ENCODE measurements at places on chromosomes 3 and 15.

DNA sequence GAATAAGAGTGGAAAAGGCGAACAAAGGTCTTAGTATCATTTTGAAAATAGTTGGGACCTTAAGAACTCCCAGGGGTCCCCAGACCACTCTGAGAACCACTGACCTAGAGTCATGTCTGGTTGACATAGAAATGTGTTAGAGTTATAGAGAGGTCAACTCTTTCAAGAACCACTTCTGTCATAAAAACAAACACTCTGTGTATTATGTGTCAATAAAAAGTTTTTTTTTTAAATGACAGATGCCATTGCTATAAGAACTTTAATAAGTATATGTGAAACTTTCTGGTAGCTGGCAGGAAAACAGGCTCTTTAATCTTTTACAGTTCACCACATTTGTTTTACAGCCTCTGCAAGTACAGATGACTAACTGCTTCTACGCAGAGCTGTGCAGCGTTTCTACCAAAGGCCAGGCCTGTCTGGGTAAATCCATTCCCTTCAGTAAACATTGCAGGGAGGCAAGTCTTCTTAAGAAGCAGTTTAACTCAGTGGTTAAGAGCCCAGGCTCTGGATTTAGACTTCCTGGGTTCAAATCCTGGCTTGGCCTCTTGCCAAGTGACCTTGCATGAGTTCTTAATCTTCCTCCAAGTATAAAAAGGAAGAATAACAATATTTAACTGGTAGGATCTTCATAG lies 56.6 kb downstream of the RFTN1 start:
- peak; percentile 59 for DNase-seq

DNA sequence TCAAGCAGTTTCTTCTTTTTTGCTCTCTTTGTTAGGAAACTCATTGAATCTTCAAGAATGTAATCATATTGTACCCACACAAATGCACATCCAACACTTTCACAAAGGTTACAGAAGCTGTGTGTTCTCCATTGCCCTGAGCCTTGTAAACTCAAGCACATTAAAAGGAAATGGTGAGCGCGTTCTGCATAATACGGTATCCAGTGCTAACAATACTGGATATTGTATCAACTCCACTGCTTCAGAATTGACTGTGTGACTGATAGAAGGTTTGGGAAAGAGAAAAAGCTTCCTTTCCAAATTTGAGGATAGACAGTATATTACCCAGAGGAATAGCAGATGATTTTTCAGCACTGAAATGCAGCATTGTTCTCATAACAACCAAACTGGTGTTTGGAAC lies 268.9 kb upstream of the RBMS3 start:
- DNase-seq: no peak

- peak; percentile 3 for DNase-seq
Observed at GRCh38 chr3:135862361-135862760, 103.2 kb upstream of the PPP2R3A start.

GRCh38 chr15:99574502-99574901 lies 8.7 kb downstream of the MEF2A start:
- no peak for DNase-seq

- no peak for DNase-seq
Observed at GRCh38 chr3:47772788-47773187, 8.9 kb downstream of the SMARCC1 start.

DNA sequence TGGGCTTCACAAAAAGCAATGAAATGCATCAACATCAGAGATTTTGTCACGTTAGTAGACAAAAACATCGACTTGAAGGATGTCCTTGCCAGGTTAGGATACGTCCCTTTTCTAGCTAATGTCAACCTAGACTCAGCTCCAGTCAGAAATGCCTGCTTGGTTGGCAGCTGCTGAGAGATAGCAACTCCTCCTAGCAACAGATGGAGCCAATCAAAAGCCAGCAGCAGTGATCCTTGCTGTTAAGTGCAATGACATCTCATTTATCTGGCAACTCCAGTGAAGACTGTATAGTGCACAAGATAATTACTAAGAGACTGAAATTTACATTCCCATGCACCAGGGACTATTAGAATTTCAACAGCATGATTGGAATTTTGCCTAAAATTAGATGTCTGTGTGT lies 424.1 kb downstream of the FGF12 start:
- no peak for DNase-seq

DNA sequence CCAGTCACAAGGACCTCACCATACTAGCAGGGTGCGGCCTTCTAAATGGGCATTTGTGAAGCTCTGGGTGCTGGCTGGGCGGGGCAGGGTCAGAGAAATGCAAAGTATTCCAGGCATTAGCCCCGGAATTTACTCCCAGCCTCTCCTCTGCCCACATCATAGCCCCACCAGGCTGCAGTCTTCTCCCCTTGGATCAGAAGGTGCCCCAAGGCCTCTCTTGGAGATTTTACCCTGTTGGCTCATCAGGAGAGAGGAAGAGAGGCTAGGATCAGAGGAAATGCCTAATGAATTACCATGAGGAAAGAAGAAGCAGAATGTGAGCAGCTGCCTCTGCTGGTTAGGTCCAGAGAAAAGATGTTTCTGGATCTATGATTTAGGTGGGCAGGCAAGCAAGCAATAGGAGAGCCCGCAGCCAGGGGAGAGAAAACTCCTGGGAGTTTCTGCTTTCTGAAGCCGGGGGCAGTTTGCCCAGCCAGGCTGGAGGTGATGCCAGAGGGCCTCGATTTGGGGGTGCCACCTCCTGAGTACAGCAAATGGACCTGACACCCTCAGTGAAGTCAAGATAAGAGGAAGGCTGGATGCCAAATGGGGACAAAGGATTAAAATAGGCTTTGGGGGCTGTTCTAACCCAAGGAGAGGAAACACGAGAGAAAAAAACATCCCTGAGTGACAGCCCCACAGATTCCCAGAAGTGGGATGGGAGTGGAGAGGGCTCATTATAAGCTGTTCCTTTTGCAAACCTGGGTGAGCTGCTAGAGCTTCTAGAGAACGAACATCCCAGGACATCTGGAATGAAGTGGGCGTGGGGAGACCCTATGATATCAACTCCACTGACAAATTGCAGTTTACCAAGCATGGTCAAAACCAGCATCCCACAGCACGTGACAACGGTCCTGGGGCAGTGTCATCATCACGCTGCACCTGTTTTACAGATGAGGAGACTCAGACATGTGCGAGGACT lies 65.4 kb downstream of the BDH1 start:
- DNase-seq: no peak

DNA sequence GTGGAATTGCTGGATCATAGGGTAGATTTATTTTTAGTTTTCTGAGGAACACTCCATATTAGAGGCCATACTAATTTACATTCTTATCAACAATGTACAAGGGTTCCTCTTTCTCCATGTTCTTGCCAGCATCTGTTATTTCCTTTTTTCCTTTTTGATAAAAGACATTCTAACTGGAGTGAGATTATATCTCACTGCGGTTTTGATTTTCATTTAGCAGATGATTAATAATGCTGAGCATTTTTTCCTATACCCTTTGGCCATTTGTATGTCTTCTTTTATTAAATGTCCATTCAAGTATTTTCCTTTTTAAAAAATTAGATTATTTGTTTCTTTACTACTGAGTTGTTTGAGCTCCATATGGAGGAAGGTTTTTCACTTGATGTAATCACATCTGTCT lies 1189.5 kb downstream of the ZPLD1 start:
- no peak for DNase-seq

DNA sequence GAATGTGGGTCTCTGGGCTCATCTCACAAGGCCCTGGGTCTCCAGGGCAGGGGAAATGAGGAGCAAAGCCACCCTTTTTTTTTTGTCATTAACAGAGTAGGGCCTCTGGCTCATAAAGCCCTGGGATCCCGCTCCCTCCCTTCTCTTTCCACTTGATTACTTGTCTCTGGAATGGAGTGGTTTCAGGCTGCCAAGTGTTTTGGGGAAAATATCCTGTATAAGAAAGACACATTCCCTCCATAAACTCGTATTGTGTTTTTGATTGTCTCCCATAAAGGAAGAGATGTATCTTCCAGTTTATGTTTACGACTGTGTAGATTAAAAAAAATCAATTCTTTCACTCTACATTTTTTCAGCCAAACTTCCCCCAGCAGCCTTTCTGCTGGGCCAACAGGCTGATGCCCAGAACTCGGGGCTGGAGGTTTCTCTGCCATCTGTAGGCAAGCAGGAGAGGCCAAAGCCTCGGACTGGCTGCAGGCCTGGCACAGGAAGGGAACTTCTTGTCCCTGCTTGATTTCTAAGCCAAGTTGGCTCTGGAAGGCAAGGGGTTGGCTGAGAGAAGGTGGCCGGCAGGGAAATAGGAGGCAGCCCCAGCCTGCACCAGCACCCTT lies 49.4 kb upstream of the INSYN1 start:
- DNase-seq: no peak

- no peak for DNase-seq
Observed at GRCh38 chr3:94184781-94185180, 121.9 kb downstream of the NSUN3 start.

DNA sequence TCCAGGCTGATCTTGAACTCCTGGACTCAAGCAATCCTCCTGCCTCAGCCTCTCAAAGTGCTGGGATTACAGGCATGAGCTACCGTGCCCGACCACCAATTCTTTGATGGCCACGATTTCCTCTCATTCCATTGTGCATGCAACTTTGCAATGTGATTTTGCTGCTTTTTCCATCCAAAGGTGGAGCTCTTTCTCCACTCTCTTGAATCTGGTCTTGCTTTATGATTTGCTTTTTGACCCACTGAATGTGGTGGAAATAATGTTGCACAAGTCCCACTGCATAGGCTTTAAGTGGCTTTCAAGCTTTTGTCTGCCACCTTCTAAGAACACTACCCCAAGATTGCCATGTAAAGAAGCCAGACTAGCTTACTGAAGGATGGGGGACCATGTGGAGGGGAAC lies 10.6 kb downstream of the RPS27L start:
- no peak for DNase-seq

DNA sequence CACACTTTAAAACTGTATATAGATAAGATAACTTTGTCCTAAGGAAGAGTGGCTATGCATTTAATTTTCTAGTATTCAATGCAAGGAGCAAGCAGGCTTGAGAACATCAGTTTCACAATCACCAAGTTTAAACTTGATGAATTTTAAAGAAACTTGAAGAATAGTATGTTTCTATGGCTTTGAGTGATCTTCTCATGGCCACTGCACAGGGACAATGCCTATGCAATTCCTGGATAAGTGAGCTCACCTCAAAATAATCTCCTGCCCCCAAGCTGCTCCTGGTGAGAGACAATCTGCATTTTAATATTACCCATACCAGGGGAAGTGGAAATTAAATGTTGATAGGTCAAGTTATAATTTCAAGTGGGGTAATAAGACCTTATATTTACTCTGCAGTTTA lies 376.6 kb upstream of the CBLB start:
- DNase-seq: no peak

DNA sequence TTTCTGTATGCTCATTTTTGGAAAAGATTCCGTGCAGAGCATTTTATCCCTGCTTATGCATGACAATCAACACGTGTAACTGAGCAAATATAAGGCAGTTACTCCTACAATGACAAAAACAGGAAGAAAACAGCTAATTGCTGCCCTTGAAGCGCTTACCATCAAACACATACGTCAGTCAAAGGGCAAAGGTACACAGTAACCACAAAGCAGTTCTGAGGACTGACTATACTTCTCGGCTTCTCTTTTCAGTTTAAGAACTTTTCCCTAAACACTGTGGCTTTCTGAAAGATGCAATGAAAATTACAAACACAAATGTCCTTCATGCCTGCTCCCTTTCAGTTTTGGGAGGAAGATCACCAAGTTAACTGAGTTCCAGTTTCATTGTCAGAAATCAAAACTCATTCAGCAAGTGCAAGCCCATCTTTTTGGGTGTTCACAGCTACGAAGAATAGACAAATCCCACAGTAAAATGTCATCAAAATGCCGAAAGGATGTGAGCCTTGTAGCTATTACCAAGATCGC lies 602.8 kb downstream of the FOXP1 start:
- DNase-seq: no peak

- DNase-seq: peak; percentile 18
Observed at GRCh38 chr3:101809178-101810021, 30.4 kb downstream of the NXPE3 start.

GRCh38 chr15:69074001-69074842 lies 59.7 kb downstream of the NOX5 start:
- DNase-seq: peak; percentile 9

GRCh38 chr3:195863121-195864061 lies 45.0 kb downstream of the TNK2 start:
- peak; percentile 85 for DNase-seq

- no peak for DNase-seq
Observed at GRCh38 chr15:67955252-67955651, 98.9 kb upstream of the PIAS1 start.

GRCh38 chr3:13501521-13501920 lies 21.4 kb downstream of the HDAC11 start:
- DNase-seq: no peak

GRCh38 chr15:73897441-73898261 lies 24.3 kb downstream of the TBC1D21 start:
- DNase-seq: peak; percentile 61

- no peak for DNase-seq
Observed at GRCh38 chr3:140358686-140359085, 319.2 kb upstream of the TRIM42 start.

- no peak for DNase-seq
Observed at GRCh38 chr3:30713885-30714503, 107.6 kb downstream of the TGFBR2 start.

GRCh38 chr3:175346573-175347356 lies 487.6 kb downstream of the NAALADL2 start:
- peak; percentile 84 for DNase-seq

- no peak for DNase-seq
Observed at GRCh38 chr15:33068511-33068990, 126.0 kb downstream of the FMN1 start.

GRCh38 chr3:28986922-28987321 lies 293.9 kb upstream of the RBMS3 start:
- DNase-seq: no peak

DNA sequence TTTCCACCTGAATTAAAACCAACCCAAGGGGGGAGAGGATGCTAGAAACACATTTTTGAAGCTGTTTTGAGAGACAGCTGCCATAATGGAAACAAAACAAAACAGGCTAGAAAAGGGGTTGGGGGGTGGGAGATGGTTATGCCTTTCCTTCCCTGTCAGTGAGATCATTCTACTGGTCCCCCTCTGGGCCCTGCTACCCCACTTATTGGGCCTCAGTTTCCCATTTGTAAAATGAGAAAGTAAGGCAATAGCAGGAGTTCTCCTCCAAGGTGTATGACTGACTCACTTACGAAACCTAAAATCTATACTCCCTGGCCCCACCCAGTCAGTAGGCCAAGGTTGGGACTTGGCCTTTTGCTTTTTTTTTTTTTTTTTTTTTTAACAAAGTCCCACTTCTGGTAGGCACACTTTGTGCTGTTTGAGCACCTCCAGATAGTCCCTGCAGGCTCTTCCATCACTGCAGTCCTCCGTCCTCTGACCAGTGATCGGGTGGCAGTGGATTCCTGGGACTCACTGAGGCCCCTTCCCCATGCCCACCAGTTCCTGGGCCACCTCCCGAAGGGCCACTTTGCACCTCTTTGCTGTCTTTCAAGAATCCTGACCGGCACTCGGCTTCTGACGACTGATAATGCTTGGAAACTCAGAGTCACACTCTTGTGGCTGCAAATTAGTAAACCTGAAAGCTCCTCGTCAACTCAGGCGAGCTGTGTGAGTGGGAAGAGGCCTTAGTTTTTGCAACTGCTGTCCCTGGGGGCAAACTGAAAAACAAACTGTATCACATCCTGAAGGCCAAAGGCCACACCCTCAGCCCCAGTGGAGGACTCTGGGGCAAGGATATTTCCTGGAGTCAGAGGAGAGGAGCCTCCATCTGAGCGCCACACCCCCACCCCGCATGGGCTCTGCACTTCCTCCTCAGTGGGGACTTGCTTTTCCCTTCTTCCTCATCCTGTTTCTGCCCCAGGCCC lies 6.7 kb upstream of the PSTPIP1 start:
- no peak for DNase-seq

GRCh38 chr3:161556533-161556932 lies 59.9 kb downstream of the OTOL1 start:
- DNase-seq: no peak

Data from astrocyte of the cerebellum (primary cell).